ENCODE measurements at places on chromosomes 2 and 18.

DNA sequence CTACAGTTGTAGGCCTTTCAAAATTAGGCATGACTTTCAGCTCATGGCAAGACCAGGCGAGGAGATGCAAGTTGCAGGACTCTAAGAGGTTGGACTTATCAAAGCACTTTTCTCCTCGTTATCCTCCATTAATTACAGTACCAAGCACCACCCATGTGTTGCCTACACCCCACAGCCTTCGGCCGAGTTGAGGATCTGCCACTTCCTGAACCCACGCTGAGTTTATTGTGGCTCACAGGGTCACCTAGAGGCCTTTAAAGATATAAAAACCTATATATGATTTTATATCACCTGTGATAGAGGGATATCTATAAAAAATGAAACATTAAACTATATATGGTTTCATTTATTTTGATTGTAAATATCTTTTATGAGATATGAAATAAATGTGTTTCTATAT lies 2.6 kb downstream of the UGT1A10 start:
- no peak for DNase-seq

DNA sequence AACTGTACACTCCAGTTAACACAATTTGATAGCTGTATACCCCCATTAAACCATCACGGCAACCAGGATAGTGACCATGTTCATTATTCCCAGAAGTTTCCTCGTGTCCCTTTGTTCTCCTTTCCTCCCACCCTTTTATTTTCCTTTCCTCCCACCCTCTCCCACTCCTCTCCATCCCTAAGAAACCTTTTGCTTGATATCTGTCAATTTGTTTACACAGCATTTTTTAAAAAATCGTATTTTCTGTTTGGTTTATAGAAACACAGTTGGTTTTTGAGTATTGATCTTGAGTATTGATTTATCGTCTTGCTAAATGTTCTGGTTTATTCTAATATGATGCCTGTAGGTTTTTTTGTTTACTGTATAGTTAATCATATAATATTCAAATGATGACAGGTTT lies 119.4 kb downstream of the PHLPP1 start:
- no peak for DNase-seq

GRCh38 chr18:71808616-71809015 lies 735.5 kb downstream of the CBLN2 start:
- DNase-seq: no peak

GRCh38 chr2:111708476-111709180 lies 175.4 kb downstream of the ANAPC1 start:
- DNase-seq: peak; percentile 44

- DNase-seq: no peak
Observed at GRCh38 chr2:28439763-28440162, 47.1 kb downstream of the FOSL2 start.

- no peak for DNase-seq
Observed at GRCh38 chr2:33047939-33048338, 101.2 kb downstream of the LTBP1 start.

GRCh38 chr2:241598061-241598460 lies 38.9 kb downstream of the THAP4 start:
- DNase-seq: no peak

DNA sequence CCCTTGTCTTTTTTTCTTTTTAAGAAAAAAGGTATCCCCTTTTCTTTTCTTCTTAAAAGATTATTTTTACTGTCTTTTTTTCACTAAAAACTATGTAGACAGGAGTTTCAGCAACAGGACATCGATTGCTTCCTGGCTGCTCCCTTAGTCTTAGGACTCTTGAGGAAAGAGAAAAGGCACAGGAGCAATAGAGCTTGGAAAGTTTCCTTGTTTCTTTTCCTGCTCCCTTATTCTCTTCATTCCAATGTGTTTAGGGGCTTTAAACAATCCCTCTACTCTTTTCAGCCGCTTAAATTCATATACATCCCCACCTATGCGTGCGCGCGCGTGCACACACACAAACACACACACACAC lies 225.9 kb upstream of the FBXO11 start:
- DNase-seq: no peak

DNA sequence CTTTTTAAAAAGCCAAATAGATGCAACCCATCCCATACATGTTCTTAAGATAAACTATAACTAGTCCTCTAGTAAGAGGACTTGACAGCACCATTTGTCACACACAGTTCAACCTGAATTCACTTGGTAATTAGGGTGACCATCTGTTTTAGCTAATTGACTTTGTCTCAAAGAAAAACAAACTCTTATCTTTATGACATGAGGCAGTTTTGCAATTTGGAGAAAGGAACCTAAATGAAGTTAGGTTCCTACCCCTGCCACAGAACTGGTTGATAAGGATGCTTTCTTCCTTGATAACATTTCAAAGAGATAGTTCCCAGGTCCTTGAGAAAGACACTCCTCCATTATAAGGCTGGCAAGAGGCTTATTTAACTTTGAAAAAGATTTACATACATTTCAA lies 57.4 kb upstream of the LRRTM1 start:
- DNase-seq: no peak

- no peak for DNase-seq
Observed at GRCh38 chr18:25827228-25827627, 263.2 kb downstream of the SS18 start.

GRCh38 chr18:10923551-10924070 lies 225.8 kb downstream of the PIEZO2 start:
- DNase-seq: no peak

- no peak for DNase-seq
Observed at GRCh38 chr2:232042911-232043574, 81.5 kb downstream of the DIS3L2 start.

GRCh38 chr2:234710587-234710986 lies 213.7 kb upstream of the ARL4C start:
- no peak for DNase-seq

DNA sequence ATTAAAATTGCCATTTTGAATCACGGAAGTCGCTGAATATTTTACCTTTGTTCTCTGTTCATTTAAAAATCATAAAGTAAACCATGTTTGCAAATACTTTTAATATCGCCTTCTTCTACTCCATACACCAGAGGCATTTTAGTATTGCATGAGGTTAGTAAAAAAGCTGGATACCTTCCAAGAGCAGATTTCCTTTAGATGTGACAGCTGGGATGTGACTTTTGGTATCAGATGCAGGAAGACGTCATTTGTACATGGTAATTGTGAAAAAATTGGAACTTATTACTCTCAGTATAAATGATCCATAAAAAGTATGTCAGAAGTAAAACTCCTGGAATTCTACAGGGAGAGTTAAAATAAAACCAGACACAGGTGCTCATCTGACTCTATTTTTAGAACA lies 89.5 kb downstream of the SLC4A10 start:
- no peak for DNase-seq

GRCh38 chr2:42256505-42256904 lies 87.4 kb downstream of the EML4 start:
- no peak for DNase-seq

DNA sequence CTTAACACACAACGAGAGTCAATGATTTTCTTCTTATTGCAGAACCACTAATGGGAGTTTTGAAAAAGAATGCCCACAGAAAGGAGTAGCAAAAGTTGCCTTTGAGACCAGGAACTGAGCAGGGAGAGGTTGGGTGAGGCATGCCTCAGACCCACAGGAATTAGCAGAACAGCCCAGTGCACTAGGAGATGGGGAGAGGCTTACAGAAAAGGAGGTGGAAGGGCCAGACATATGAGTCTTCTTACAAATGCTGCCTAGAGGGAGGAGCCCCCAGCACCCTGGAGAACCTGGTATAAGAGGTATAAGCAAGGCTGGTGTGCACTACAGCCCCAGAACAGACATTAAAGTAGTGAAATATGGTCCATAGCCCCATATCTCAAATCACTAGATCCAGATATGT lies 162.0 kb downstream of the DTNA start:
- no peak for DNase-seq

DNA sequence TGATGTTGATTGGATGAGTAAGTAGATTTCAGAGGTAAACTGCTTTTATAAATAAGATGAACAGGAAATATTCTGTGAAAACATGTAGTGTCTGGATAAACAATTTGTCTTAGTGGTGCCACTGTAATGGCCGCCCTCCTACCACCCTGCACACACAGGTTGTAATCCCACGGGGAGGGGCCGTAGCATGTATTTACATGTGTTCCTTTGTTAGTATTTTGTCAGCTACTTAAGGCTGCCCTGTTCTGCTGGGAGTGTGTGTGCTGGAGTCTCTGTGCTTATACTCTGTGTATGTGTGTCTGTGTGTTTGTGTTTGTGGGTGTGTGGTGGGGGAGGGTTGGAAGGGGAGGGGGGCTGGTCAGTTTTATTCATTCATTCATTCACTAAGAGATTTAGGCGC lies 5.1 kb downstream of the TSHZ1 start:
- DNase-seq: no peak

- no peak for DNase-seq
Observed at GRCh38 chr2:85355521-85355920, 952 bp downstream of the ELMOD3 start.

- DNase-seq: no peak
Observed at GRCh38 chr2:128622371-128622770, 303.7 kb upstream of the HS6ST1 start.

GRCh38 chr2:240611601-240612210 lies 13.6 kb upstream of the GPR35 start:
- DNase-seq: no peak

DNA sequence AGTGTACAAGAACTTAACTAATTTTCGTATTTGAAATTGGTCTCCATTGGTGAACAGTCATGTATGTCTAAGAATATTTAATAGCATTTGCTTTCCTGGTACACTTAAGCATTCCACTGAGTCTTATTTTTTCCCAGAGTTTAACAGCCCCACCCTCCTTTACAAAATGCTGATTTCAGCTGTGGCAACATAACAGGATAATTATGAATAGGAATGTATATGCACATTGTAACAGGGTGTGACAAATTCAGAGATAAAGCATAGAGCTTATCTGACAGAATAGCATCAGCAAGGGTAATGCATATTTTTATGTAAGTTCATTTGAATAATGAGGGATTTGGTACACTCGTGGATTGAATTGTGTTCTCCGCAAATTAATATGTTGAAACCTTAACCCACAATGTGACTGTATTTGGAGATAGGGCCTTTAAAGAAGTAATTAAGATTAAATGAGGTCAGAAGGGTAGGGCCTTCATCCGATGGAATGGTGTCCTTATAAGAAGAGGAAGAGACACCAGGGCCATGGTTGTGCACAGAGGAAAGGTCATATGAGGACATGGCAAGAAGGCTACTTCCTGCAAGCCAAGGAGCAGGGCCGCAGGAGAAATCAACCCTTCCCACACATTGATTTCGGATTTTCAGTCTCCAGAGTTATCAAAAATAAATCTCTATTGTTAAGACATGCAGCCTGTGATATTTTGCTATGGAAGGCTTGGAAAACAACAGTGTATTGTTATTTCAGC lies 439.7 kb upstream of the CDH20 start:
- DNase-seq: no peak

GRCh38 chr18:52190631-52191030 lies 149.4 kb upstream of the DCC start:
- DNase-seq: no peak

DNA sequence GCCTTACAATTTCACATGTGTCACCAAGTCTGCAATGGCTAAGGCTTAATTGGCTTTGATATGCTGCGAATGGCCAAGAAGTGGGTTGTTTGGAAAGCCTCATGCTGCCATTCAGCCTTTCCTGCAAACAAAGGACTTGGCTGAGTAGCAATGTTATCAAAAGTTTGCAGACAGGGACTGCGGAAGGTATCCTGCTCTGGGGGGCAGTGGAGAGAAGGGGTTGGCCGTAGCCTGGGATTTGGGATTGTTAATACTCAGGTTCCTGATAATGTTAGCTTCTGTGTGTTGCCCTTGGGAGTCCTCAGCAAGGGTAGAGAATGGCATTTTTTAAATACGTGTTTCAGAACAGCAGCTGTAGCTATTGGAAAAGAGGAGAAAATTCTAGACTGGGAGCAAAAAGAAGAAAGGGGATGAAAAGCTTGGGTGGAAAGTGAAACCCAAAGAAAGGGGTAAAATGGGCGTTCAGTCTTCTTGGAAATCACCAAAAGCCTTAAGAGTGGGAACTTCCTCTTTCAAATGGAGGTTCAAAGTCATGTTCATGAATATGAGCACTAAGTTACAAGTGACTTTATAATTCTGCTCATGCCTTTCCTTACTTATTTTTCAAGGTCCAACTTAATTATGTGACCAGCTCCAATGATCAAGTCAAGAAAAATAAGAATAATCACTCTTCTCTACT lies 325.1 kb downstream of the RNF144A start:
- no peak for DNase-seq

- DNase-seq: peak; percentile 74
Observed at GRCh38 chr2:30366199-30366691, 80.8 kb upstream of the LCLAT1 start.

DNA sequence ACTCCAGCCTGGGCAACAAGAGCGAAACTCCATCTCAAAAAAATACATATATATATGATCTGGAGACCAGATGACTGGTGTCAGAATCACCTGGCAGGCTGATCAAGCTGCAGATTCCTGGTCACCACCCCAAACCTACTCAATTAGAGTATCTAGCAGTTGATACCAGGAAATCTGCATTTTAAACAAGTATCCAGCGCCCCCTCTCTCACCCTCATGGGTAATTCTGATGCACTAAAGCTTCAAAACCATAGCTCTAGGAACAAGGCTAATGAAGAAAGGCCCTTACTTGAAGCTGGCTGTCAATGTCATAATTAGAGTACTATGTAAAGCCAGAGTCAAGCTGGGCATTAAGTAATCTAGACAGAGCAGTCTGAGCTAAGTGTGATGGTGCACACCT lies 25.0 kb upstream of the PCBP1 start:
- no peak for DNase-seq

- DNase-seq: no peak
Observed at GRCh38 chr2:111053825-111054515, 66.7 kb upstream of the BCL2L11 start.

- DNase-seq: no peak
Observed at GRCh38 chr18:69557282-69557681, 156.6 kb downstream of the DOK6 start.

DNA sequence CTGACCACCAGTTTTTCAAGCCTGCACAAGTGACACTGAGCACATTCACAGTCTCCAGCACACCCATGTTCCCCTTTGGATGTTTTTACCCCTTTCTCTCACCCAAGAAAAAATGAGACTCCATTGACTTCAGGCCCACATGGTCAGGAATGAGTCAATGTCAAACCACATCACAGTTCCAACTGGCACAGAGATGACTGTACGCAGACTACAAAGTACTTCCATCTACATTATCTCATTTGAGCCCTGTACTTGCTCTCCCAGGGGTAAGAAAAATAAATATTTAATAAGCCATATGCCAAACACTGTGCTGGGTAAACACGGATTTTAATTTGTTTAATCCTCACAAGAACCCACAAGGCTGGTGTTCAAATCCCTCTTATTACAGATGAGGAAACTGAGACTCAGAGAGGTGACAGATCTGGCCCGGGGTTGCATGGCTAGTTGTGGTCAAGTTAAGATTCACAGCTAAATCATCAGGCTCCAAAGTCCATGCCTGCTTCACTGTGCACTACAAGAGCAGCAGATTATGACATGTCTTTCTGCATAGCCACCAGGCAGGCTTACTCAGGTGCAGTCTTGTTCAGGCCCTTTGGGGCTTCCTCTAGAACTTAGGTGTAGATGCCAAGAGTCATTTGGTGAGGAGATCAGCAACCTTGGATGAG lies 106.1 kb downstream of the TXNL1 start:
- DNase-seq: peak; percentile 52
